Vagina (tissue), 2 donors: ENCODE measurements at places on chromosomes 4 and X. TPM values are rescaled to one million over a fixed set of nuclear protein-coding genes. Genes with fewer than 3 reads are reported as not detected.

The MOB1B gene
- total RNA-seq, result 13.0 TPM

The IBSP gene
- not detected for total RNA-seq

The NLRP2B gene
- total RNA-seq, result not detected

The CFP gene
- 0.74 TPM for total RNA-seq

The ZIC3 gene
- total RNA-seq, result not detected

The RASL11B gene
- total RNA-seq, result 9.3 TPM

The ARHGAP36 gene
- total RNA-seq, result 2.0 TPM

The STPG2 gene
- not detected for total RNA-seq

The ACE2 gene
- total RNA-seq, result 0.49 TPM

The ARSJ gene
- 5.4 TPM for total RNA-seq

The PNMA5 gene
- not detected for total RNA-seq

The MAGEB17 gene
- not detected for total RNA-seq

The TMPRSS11F gene
- 13.8 TPM for total RNA-seq

The UGT2B11 gene
- not detected for total RNA-seq

DNA sequence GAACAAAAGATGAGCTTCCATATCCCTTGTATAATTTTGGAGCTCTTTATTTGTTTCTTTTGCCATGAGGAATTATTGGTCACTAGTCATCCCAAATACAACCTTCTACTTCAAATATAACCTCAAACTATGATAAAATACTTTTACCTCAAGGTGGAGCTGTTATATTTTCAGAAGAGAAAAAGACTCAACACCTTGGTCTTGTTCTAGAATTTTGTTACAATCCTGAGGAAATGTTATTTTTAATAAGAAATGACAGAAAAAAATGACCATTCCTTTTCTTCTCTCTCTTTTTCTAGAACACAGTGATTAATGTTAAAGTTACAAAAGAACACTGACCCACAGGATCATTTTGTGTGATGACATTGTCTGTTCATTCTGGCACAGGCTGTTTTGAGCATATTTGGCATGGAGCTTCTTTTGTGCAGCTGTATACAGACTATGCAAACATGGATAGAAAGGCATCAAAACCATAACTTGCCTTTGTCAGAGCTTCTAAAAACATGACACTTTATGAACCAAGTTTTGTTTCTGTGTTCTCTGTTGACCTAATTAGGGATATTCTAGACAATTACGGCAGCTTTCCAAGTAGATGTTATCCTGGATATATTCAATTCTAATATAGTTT, 159.6 kb upstream of the CTSO start:
- no peak for DNase-seq

DNA sequence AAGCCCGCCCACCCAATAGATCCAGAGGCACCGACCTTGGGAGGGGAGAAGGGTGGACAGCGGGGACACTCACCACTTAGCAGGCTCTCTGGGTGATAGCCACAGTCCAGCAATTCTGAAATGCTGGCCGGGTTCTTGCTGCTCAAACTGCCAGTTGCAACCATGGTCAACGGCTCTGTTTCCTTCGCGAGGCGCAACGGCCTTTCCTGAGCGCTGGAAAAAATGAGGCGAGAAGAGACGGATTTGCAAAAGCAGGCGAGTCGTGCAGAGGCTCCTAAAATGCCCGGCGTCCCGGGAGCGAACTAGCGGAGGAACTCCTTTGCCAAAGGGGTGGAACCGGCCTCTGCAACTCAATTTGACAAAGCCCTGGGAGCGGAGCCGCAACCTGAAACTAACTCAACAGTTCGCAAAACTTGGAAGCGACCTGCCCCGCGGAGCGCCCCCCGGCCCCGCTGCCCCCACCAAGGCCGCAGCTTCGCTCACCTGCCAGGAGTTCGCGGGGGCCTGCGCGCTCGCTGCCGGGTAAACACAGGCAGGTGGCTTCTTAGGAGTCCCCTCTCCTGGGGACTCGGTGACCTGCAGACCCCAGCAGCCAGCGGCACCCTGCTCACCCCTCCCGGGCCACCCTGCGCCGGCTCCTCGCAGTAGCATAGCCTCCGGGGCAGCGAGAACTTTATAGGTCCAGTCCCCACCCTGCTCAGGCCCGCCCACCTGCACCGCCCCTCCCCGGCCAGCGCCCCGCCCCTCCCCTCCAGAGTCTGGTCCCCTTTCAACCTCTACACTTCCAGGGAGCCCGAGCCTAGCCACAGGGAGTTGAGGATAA, at the start of gene DDIT4L:
DDIT4L (minus strand) TSS at position 649 of the 823 bp plus-strand sequence; CDS start at position 164, 485 bp downstream.
- DNase-seq, result no peak

GRCh38 chr4:158949099-158949498, 153.8 kb upstream of the RAPGEF2 start:
- DNase-seq, result no peak

DNA sequence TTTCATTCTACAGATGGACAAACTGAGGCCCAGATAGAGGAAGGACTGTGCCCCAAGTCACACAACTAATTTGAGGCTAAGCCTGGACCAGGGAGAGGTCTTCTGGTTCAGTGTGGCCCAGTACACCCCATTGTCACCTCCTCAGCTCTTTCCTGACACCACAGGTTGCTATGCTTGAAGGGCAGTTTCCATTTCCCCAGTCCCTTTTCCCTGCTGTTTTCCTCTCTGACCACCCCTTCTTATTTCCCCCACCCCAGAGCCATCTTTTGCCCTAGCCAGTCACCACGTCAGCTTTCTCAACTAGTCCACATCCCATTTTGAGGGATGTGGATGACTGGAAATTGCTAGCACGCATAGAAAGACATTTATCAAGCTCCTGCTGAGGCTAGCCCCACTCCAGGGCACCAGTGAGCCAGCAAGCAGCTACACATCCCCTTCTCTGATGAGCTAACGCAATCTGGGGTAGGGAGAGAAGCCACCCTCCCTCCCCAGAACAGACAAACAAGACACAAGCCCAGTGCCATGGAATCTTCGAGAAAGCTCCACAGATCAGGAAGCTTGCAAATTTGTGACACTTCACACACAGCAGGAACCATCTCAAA, 1.3 kb downstream of the GABRE start:
- no peak for DNase-seq

- no peak for DNase-seq
Measured at GRCh38 chrX:103536071-103536470, 16.8 kb upstream of the RAB40A start.

DNA sequence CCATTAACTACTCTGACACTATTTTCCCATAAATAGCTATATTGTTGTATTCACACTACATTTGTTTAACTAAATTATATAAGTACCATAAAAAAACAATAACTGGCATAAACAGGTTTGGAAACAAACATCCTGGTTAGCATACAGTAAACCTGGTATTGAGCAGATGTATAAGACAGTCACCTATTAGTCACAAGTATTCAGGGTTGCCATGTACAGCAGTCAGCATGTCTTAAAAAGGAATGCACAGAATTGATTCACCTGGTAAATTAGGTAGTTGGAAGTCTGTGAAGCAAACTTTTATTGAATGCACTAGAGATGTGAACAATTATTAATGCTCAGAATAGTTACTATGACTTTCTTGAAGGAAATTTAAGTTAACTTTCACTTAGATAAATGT, 137.9 kb downstream of the FAM13A start:
- no peak for DNase-seq

DNA sequence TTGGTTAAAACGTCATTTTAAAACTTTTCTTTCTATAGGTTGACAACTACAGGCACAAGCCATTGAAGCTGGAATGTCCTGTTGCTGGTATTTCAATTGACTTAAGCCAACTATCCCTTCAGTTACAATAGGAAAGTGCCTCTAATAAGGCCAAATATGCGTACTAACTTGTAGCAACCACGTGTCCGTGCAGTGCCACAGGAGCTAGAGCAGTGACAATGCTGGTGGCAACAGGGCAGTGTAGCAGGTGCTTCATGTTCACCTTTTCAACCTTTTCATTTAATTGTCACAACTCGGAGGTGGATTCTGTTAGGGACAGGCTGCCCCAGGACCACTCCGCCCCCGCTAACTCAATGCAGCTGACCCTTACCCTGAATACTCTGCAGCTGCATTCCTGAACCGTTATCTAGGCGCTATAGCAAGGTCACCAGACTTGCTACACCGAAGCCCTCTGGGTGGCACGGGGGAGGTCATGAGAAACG, 37.7 kb downstream of the ERVMER34-1 start:
- no peak for DNase-seq

- no peak for DNase-seq
Measured at GRCh38 chr4:175536852-175537453, 275.1 kb downstream of the GPM6A start.

DNA sequence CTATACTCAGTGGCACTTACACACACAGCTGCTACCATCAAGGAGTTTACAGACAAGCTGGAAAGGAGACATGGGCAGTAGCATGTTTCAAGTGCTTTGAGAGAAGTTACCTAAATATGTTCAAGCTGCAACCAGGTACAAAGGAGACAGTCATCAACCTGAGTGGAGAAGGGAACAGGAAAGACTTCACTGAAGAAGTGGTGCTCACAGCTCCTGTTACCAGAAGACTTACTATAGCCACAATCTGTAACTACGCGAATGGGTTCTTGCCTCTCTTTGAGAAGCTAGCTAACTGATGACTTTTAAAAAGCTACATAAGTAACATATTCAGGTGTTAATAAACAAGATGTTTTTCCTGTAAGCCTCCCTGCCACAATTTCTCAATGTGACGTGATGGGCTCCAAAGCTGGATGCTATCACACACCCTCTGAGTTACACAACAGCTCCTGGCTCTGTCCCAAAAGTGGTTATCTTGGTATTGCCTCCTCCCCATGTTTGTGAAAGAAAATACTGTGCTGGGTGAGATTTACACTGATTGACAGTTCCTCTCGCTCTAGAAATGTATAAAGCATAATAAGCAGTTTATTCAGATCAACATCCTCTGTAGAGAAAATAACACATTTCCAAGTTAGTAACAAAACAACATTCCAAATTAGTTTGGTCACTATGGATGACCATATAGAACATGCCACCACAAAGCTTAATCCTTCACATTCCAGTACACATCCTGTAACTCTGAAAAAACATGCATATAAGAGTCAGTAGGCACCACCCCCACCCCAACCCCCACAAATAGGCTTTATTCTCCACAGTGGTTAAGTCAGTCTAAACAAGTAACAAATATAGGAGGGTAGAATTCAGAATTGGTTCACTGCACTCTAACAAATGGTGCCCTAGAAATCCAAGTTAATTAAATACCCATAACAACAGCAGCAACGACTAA, 81.8 kb downstream of the FRYL start:
- DNase-seq, result no peak

DNA sequence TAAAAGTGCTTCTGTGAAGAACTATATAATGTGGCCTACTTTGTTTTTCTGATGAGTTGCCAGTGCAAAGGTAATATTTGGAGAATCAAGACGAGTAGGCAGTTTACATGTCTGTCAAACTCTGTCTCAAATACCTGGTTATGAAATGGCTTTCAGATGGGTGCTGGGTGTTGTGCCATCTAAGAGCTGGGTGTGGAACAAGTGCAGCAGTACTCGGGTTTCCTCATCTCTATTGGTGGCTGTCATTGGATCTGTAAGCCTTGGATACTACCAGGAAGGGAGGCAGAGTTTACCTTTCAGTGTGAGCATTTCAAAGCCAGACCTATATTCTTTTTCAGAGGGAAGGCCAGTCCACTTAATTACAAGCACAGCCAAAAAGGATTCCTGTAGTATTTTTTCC, 37.2 kb downstream of the MTM1 start:
- DNase-seq, result no peak

GRCh38 chr4:158443731-158444130, 78.0 kb upstream of the RXFP1 start:
- no peak for DNase-seq

GRCh38 chr4:8780596-8781368, 90.9 kb downstream of the HMX1 start:
- DNase-seq, result no peak
